ENCODE measurements at places on chromosomes 2 and 18.
A peak's percentile ranks its signal among the peaks of the same experiment; 100 is the strongest.

DNA sequence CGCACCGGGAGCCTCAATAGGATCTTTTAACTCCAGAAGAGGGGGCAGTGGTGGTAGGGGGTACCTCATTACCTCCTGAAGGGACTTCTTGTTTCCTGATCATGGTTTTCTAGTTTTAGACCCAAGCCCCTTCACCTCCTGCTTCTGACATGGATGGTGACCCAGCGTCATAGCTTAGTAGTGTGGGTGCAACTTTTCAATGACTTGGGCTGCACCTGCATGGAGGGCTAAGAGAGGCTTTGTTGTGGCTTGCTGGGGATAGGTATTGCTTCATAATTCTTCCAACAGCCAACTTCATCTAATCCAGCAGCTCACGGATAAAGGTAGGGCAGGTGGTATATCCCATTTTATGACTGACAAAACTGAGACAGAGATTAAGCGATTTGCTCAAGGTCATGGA, 3.0 kb downstream of the SLC1A4 start:
- no peak for DNase-seq

GRCh38 chr2:27191070-27191829, 20.6 kb upstream of the ATRAID start:
- DNase-seq: peak; percentile 50

DNA sequence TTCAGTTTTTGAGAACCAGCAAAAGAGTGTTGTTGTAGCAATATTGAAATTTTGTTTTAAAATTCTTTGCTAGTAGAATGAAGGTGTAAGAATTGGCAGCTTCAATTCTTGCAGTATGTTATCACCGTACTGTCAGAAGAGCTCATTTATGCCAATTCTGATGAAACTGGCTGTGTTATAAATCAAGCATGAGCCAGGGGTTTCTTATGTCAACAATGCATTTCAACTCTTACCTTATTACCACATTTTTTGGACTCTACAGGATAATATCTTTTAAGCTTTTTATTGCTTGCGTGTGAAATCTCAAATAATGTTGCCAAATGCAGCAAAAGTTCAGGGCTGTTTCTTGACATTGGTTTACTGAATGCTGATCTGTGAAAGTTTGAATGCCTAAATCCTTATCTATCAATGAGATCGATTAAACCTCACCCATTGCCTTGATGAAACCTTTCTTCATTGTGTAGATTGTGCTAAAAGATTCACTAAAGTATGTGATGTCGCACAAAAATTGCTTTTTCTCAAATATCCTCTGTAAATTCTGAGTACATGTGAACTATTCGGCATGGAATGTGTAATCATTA, 1389.3 kb upstream of the ZEB2 start:
- no peak for DNase-seq

DNA sequence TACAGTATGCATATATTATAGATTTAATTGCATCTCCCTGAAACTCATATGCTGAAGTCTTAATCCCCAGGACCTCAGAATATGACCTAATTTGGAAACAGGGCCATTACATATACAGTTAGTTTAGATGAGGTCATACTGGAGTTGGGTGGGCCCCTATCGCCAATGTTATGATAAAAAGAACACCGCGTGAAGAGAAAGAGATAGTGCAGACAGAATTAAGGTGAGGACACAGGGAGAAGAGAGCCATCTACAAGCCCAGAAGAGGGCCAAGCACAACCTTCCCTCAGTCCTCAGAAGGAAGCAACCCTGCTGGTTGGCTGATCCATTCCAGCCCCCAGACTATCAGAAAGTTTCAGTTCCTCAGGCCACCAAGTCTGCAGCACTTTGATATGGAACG, 311.9 kb upstream of the RAB6C start:
- DNase-seq: no peak

DNA sequence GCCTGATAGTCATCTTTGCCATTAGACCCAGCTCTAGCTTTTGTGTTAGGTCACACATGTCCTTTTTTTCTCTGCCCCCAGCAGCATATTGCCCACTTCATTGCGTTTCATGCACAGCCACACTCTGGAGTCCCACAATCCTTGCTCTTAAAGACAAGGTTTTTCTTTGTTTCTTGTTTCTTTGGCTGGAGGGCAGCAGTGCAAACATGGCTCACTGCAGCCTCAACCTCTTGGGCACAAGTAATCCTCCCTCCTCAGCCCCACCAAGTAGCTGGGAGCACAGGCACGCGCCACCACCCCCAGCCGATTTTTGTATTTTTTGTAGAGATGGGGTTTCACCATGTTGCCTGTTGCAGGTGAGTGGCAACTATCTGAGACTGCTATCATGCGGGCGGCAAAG, 16.9 kb upstream of the PAPOLG start:
- DNase-seq: no peak

DNA sequence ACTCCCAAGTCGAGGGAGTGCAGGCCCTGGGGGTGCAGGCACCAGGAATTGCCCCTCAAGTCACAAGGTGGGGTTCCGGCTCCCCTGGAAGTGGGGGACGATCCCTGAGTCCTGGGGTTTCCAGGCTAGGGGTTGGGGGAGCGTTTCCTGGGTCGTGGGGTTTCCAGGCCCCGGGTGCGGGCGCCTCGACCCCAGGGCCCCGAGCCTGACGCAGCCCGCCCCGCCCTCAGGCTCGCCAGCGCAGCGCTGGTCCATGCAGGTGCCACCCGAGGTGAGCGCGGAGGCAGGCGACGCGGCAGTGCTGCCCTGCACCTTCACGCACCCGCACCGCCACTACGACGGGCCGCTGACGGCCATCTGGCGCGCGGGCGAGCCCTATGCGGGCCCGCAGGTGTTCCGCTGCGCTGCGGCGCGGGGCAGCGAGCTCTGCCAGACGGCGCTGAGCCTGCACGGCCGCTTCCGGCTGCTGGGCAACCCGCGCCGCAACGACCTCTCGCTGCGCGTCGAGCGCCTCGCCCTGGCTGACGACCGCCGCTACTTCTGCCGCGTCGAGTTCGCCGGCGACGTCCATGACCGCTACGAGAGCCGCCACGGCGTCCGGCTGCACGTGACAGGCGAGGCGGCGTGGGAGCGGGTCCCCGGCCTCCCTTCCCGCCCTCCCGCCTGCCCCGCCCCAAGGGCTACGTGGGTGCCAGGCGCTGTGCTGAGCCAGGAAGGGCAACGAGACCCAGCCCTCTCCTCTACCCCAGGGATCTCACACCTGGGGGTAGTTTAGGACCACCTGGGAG, 12.0 kb downstream of the SIGLEC15 start:
- no peak for DNase-seq

GRCh38 chr2:29281086-29281915, 166.1 kb downstream of the CLIP4 start:
- peak; percentile 70 for DNase-seq

- DNase-seq: no peak
Observed at GRCh38 chr18:75076286-75076685, 132.7 kb downstream of the PTGR3 start.

DNA sequence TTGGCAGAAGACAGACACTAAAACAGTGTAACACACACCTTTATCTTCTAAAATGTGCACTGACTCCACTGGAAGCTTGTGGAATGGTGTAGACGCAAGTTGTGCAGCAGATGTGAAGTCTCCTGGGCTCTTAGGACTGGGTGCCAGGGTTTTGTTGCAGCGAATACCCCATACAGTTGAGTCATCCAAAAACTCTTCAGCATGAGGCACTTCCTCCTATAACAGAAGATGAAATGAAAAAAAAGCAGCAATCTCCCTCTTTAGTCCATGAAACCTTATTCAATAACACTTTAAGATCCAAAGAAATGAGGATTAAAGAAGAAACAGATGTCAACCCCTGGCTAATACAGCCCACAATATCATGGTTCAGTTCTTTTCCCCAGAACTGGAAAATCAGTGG, 22.2 kb downstream of the BUB1 start:
- DNase-seq: no peak
